Amniotic epithelial cell (primary cell): ENCODE measurements at places on chromosomes 4 and X.

GRCh38 chrX:120739300-120739699 is 109.4 kb upstream of the C1GALT1C1 start:
- DNase-seq = no peak

GRCh38 chrX:54785901-54786300 is 12.2 kb downstream of the ITIH6 start:
- DNase-seq = peak; percentile 18

DNA sequence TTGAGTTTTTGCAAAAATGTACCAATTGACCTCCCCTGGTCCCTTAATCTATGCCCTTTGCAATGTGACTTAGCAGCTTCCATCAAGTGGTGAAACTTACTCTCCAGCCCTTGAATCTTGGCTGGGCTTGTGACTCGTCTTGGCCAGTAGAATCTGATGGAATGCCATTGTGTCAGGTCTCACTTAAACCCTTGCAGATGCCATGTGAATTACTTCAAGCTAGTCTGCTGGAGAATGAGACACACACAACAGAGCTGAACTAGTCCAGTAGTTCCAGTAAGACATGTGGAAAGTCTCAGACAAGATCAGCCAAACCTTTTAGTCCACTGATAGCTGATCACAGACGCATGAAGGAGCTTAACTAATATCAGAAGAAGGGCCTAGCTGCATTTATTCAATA is 567.8 kb upstream of the CPEB2 start:
- no peak for DNase-seq

DNA sequence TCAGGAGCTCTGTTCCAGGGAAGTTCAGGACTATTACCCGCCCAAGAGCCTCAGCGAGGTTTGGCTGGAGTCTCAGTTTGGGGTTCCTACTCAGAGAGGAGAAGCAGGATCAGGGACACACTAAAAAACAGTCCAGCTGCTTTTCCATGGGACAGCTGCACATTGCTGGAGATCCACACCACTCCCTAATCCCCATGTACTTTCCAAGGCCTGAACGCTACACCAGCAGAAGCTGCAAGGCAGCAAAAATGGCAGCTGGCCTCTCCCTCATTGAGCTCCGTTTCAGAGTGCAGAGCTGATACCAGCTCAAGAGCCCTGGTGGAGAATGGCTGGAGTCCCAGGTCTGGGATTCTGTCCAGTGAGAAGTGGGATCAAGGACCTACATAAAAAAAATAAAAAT is 551.2 kb upstream of the PABPC5 start:
- no peak for DNase-seq

DNA sequence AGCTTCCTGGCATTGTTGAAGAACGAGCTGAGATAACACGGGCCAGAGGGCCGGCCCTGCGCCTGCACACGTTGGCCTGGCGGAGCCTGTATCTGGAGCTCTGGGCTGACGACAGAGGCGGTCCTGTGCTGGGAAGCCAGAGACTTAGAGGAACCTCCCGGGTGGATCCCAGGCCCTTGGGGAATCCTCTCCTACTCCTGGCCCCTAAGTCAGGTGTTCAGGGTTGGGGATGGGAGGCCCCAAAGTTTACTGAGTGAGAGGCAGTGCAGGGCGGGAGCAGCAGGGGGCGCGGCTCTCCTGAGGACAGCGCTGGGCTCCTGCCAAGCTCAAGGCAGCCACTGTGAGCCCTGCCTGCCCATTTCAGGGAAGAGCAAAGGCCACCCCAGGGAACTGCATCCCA is 2.5 kb upstream of the HTRA3 start:
- DNase-seq = peak; percentile 91

GRCh38 chrX:55135171-55135570 is 46.4 kb downstream of the PAGE2 start:
- DNase-seq = peak; percentile 35

- DNase-seq = no peak
These were observed 3.1 kb upstream of the SFRP2 start for GRCh38 chr4:153791746-153792617.

DNA sequence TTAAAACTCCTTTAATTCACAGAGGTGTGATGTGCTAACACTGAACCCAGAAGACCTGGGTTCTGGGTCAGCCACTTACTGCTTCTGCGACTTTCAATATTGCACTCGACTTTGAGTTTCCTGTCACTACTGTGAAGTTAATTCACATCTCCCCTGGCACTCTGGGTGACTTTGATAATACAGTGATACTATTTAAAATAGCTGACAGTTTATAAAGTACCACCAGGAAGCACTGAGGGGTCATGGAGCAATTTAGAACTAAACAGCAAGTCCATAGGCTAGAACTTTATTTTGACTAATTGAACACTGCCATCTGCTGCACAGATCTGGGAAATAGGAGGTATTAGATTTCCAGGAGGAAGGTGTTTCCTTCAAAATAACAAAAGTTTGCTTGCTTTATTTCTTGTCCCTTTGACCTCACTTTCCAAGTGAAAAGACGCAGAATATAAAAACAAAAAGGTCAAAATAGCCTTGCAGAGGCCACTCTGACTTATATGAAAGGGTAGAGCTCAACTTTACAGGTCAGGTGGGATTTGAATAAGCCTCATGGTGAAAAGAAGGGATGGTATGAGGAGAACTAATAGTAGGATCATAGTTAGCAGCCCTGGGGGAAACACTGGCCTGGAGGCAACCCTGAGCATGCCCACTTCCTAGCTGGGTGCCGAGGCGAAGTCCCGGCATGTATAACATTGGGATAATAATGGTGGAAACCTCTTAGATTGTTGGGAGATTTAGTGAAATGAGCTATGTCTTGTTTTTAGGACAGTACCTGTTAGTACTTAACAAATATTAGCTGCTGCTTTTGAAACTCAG is 53.4 kb downstream of the ZNF518B start:
- peak; percentile 3 for DNase-seq

DNA sequence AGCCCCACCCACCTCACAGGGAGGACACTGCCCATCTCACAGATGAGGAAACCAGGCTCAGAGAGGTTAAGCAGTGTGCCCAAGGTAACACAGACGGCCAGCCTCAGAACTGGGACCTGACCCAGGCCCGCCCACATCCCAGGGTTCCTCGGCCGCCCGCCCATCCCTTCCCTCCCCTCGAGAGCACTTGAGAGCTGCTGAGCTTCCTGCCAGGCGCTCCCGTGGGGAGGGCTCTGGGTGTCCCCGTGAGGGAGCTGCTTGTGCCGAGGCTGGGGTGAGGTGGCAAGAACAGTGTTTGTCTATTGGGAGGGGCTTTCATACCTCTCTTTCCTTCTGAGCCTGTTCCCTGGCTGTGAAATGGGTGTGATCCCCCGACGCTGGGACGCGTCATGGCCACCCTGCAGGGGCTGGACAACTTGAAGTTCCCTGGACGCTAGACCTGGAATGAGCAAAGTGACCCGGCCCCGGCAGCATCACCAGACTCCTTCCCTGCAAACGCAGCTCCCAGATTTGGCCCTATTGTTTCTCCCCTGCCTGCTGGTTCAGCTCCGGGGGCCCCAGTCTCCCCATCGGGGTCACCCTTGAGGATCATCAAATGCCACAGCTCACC is 204.9 kb downstream of the AFAP1 start:
- DNase-seq = no peak

DNA sequence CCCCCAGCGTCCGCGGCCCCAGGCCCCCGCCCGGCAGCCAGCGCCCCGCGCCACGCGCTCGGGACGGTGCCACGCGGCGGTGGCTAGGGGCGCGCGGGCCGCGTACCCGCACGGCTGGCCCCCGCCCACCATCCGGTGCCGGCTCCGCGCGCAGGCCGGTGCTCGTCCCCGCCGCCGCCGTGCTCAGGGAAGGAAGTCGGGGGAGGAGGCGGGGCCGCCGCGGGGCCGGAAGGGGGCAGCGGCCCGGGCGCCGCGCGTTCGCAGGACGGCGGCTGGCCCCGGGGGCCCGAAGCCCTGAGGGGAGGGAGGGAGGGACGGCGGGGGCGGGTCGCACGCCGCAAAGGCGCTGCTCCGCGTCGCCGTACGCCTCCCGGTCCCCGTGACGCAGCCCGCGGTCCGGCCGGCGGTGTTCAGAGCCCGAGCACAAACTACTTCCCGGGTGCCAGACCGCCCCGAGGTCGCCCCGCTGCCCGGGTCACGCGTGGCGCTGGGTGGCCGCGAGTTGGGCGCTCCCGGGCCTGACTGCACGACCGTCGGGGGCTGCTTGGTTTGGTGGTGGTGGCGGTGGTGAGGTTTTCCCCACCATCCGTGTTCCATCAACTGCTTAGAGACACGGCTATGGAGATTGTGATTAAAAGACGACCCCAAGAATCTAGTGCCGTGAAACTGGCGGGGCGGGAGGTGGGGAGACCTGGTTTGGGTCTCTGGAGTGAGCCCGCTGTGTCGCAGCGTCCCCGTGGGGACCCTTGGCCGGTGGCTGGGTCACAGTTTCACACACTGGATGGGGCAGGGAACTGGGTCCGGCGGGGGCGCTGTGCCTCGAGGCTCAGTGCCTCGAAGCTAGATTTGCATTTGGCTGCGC is at the start of gene DCTD:
DCTD (minus strand) TSS at position 205 of the 862 bp plus-strand sequence. CDS start 1,818 bp downstream, outside the sequence.
- peak; percentile 56 for DNase-seq

GRCh38 chr4:38670939-38671591 is 7.1 kb downstream of the KLF3 start:
- DNase-seq = no peak

DNA sequence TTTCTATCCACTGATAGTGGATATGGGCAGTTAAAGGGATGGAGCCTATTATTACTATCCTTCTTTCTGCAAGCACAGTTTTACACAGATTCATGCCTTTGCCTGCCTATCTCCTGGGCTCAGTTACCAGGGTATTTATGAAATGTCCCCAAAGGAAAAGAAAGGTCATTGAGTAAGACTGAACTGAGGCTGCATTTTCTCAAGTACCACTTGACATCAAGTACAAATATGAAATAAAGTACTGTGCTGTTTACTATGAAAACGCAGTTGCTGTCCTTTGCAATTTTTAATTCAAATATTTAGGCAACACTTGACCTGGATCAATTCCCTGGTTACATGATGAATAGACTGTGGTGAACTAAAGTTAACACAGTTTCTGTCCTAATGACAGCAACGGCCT is 23.5 kb upstream of the SPANXN4 start:
- no peak for DNase-seq

- DNase-seq = peak; percentile 84
These were observed 43.6 kb downstream of the ZNF185 start for GRCh38 chrX:152941328-152942076.

- DNase-seq = no peak
These were observed 115.7 kb upstream of the GPC4 start for GRCh38 chrX:133530960-133531359.

- no peak for DNase-seq
These were observed 40.0 kb upstream of the IQSEC2 start for GRCh38 chrX:53321230-53321942.

DNA sequence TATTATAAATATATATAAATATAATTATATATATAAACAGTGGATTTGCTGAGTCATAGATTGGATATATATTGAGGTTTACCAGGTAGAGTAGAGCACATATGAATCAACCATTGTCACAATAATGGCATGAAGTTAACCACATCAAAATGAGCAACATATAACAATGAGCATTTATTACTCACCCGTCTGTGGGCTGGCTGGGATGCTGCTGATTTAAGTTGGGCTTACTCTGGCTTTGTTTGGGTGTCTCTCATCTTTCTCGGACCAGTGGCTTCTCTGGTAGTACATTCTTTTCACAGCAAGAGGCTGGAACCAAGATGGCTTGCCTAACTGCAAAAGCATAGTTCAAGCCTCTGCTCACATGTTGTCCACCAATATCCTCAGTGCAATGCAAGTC is 111.7 kb upstream of the TAPT1 start:
- DNase-seq = no peak

DNA sequence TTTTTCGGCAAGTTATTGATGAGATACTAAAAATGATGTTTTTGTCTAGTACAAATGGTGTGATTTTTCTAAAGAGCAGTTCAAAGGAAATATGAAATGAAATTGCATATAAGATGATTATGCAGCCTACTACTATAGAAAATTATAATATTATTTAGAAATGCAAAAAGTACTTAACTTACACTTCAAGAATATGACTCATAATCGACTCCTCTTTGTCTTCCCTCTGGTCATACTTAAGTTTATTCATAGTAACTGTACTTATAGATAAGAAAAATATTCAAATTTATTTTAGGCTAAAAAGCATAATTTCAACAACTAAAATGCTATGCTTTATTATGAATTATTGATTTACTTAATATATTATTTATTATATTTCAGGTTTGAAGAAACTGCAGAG is 33.2 kb downstream of the CEP44 start:
- DNase-seq = peak; percentile 36

GRCh38 chr4:85414972-85415371 is 60.0 kb upstream of the ARHGAP24 start:
- DNase-seq = no peak

DNA sequence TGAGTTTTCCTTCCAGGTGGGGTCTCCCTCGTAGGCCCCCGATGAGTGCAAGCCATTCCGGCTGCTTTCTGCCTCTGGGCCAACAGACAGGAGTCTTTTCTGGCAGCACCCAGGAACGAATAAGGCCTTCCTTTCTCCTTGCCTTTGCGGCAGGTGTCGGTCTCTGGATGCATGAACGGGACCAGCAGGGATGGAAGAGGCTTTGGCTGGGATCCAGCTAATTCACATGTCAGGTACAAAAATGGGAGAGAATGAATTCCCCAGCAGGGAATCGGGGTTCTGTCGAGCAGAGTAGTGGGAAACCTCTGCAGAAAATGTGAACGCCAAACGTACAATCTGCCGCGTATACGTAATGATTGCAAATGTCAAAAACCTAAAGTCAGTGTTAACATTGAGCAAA is 146.1 kb upstream of the TBL1X start:
- DNase-seq = no peak

GRCh38 chrX:36422368-36422767 is 502.8 kb downstream of the CFAP47 start:
- no peak for DNase-seq

DNA sequence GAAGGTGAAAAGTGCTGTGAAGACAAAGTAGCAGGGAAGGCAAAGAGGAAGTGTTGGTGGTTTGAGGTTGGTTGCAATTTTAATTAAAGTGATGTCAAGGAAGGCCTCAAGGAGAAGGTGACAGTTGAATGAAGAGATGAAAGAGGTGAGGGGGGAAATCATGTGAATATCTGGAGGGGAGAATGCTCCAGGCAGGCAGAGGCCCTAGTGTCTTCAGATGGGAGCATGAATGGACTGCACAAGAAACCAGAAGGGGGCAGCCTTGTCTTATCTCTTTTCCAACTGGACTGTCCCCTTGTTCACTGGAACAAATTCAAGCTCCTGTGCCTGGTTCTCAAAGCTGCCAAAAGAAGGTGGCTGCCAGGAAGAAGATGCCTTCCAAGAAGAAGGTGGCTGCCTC is 68.4 kb downstream of the MAOB start:
- DNase-seq = no peak
